ENCODE measurements at places on chromosomes 2 and 18.

DNA sequence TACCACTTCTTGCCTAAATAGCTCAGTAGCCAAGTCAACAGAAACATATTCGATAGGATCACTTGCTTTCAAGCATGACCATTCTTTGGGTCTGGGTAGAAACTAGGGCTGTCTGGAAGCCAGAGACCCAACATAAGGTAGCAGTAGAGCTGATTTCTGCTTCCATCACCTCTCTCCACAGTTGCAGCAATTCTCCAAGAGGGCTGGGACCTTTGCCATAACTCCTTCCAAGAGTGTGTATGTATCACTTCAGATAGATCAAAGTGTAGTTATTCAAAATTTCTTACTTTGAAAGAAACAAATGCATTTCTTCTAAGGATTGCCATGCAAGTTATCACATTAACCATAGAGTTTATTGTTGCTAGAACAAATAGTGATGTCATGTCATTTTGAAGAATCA, 172.0 kb upstream of the GALNT5 start:
- DNase-seq = no peak

GRCh38 chr2:142601794-142602193, 275.7 kb upstream of the KYNU start:
- DNase-seq = no peak

DNA sequence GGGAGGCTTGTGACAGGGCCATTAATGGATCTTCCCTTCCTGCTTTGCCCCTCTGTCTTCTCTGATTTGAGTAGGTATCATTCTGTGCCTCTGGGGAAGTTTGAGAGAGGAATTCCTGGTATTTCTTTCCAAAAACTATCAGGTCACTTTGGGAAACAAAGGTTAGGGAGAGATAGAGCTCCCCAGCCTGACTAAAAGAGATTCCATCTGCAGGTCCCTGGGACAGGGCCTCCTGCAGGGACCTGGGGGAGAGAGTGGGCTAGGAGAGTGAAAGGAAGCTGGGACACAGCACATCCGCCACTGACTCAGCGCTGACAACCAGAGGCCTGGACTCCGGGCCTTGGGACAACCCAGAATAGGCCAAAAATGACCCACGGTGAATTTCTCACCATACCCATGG, 6.4 kb downstream of the GALNT14 start:
- DNase-seq = no peak

DNA sequence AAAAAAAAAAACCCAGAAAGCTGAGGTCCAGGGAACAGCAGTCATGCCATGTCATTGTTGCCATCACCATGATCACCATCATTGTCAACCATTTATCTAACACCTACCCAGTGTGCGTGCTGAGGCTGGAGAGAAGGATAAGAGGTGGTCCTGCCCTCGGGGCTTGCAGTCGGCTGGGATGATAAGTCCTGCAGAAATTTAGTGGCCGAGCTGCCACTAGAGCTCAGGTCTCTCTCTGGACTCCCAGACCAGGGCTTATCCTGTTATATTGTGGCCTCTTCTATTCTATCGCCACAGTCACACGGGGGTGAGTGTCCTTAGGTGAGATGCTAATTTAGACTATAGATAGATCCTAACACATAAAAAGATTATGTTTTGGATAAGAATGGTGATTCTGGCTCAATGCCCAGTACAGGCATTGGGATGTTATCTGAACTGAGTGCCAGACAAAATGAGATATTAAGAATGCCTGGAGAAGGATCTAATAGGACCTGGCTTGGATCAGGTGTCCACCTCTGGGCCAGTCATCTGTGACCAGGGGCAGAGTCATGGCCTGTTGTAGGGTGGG, 43.2 kb upstream of the YWHAQ start:
- DNase-seq = no peak

- no peak for DNase-seq
Observed at GRCh38 chr2:9707008-9707407, 76.2 kb upstream of the YWHAQ start.

- DNase-seq = no peak
Observed at GRCh38 chr2:100718065-100718629, 101.8 kb upstream of the NPAS2 start.

- DNase-seq = no peak
Observed at GRCh38 chr2:127034883-127035611, 71.9 kb downstream of the BIN1 start.

DNA sequence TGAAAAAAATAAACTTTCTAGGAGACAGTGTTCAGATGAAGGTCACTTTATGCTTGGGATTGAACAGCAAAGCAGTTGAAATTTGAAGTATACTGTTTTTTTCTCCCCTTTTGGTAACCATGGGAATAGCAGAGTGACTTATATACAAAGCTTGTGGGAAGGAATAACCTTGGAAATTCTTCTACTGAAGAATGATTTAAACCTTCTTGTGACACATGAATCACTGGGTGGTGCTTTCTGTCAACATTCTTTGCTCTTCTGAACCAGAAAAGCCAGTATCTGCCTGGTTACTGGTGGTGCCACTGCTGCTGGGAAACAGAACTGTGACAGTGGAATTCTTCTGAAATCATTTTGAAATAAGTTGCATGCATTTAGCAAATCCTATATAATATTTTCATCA, 39.4 kb upstream of the RND3 start:
- no peak for DNase-seq

DNA sequence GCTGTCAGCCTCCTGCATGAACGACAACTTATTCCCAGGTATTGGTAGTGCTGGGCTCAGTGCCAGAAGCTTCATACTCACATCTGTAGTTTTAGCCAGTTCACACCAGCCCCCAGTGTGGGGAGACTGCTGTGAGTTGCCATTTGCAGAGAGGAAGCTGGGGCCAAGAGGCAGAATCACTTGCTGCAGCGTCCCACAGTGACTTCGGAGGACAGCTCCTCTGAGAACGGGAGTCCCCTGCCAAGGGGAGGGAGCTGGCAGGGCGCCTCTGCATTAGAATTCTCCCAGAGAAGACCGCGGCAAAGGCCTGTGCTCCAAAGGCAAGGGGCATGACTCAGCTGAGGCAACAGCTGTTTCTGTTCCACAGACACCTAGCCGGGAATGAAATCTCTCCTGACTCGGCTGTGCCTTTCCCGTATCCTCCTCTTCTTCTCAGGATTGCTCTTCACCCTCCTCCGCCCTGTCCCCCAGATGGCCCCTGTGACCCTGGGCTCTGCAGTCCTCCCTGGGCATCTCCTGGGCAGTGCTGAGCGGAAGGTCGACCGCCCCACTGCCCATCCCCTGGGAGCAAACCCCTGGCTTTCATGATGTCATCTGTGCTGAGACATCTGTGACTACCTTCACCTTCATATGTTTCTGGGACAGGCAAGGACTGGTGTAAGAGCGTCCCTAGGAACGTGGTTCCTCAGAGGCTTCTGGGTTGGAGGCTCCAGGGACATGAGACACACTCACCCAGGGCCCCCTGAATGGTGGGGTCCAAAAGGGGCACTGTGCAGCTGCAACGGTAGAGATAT, 18.0 kb downstream of the MAL start:
- peak; percentile 73 for DNase-seq

DNA sequence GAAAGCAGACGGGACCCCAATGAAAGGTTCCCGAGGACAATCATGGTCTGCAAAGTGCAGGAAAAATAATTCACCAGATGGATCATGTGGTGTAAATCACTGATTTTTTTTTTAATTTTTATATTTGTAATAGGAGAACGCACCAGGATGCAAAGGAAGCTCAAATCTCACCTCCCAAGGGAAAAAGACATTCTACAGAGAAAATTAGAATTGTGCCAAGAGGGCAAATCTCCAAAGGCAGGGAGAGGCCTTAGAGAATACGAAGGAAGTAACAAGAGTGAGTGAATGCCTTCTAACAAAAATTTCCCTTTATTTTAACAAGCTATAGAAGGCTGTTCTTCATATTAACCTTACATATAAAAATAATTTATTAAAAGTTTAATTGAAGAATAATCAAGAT, 90.9 kb downstream of the ANKRD44 start:
- DNase-seq = no peak

DNA sequence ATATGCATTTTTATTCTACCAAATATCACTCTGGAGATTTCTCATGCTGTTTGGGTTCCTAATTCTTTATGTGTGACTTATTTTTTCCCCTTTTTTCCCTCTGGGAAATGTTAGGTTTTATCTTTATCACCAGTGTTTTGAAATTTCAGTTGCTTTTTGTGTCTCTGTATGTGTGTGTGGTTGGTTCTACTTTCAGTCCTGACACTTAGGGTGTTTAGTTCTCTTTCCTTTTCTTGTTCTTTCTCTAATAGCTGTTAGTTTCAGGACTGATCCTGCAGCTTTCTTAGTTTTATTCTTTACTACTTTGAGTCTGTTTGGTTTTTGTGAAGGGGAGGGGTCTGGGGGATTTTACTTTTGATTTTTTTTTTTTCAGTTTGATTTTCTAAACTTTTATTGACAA, 23.1 kb downstream of the PPM1B start:
- no peak for DNase-seq

DNA sequence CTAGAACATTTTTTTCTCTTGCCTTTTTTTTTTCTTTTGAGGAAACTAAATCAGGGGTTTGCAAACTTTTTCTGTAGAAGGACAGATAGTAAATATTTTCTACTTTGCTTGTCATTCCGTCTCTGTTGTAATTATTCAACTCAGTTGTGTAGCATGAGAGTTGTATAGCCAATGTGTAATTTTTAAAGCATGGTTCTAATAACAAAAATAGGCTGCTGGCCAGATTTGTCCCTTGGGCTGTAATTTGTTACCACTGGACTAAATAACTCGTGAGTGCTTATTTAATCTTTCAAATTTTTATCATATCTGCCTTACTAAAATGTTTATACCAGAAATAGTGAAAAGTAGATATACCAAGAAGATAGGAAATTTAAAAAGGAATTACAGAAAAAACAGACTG, 43.0 kb downstream of the CCDC148 start:
- DNase-seq = no peak

- no peak for DNase-seq
Observed at GRCh38 chr2:24824071-24824588, 30.9 kb downstream of the CENPO start.

DNA sequence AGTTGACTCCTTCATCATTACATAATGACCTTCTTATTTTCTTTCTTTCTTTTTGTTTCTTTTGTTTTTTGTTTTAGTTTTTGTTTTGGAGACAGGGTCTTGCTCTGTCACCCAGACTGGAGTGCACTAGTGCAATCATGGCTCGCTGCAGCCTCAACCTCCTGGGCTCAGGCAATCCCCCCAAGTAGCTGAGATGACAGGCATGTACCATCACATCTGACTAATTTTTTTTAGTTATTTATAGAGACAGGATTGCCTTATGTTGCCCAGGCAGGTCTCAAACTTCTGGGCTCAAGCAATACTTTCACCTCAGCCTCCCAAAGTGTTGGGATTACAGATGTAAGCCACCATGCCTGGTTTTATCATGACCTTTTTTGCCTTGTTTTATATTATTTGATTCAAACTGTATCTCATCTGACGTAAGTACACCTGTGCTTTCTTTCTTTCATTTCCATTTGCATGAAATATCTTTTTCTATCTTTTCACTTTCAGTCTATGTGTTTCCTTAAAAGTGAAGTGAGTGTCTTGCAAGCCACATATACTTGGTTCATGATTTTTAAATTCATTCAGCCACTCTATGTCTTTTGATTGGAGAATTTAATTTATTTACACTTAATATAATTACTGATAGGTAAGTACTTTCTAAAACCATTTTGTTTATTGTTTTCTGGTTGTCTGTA, 39.1 kb downstream of the SP100 start:
- no peak for DNase-seq

GRCh38 chr2:139281124-139281523, 500.9 kb upstream of the NXPH2 start:
- DNase-seq = no peak

GRCh38 chr2:65866148-65866547, 433.7 kb upstream of the SPRED2 start:
- DNase-seq = no peak

DNA sequence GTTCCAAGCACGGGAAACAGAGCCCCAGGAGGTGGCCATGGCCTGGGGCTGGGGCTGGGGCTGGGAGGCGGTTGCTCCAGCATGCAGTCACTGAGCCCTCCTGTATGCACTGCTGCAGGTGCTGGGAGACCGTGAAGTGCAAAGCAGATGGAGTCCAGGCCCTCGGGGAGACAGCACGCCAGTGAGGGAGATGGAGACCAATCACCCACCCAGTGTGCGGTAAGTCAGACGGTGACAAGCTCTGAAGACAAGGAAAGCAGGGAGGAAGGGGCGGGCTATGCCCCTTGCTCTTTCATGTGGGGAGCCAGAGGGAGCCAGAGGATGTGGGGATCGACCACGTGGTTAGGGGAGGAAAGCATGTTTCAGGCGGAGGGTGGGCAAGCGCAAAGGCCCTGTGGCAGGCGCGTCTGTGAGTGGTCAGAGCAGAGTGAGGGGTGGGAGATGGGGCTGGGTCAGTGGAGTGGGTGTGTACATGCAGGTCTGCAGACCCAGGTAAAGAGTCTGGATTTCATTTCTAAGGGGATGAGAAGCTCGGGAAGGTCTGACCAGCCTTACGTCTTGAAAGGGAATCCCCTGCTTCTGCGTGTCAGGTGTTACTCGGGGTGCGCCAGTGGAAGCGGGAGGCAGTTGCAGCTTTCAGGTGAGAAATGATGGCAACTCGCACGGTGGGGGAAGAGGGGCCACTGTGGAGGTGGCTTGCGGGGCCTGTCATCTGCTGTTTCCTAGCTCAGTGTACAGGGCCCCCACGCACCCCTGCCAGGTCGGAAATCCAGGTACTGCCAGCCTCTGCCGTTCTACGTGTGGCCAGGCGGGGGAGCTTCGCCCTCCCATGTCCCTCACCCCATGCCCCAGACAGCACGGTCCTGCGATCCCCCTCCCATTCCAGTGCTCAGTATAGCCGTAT, 19.4 kb downstream of the RRM2 start:
- DNase-seq = no peak

GRCh38 chr2:191635333-191636234, 42.4 kb upstream of the NABP1 start:
- DNase-seq = no peak

GRCh38 chr2:229372207-229372606, 101.1 kb upstream of the PID1 start:
- no peak for DNase-seq

DNA sequence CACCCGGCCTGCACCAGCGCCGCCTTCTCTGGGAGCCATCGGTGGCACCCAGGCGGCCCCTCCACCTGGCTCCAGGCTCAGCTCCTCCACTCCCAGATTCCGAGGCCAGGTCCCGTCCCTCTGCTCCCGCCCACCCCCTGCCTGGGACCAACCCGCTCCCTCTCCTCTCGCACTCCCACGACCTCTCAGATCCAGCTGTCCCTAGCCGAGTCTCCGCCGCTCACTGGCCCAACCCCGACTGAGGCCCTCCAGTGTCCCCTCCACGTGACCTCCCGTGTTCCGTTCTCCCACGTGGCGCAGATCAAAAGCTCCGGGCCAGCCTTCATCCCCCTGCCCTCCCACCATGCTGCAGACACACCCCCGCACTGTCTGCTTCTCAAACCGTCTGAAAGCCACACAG, 14.4 kb upstream of the SALL3 start:
- no peak for DNase-seq

DNA sequence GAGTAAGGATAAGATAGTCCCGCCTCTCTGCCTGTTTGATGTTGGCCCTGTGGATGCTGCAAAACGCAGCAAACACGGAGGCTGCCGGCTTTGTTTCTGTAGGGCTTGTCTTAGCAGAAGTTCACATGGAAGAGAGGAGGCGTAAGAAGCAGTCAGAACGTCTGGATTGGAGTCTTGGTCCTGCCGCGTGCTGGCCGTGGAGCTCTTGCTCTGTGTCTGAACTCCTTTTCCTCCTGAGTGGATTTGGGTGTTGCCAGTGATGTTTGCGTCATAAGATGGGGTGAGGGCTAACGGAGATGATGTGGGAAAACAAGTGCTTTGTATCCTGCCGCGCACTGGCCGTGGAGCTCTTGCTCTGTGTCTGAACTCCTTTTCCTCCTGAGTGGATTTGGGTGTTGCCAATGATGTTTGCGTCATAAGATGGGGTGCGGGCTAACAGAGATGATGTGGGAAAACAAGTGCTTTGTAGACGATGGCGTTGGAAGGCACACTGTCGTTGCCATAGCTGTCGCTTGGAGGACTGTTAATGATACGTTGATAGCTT, 240.9 kb downstream of the AGAP1 start:
- no peak for DNase-seq
